ENCODE measurements at places on chromosomes 6 and 20.

DNA sequence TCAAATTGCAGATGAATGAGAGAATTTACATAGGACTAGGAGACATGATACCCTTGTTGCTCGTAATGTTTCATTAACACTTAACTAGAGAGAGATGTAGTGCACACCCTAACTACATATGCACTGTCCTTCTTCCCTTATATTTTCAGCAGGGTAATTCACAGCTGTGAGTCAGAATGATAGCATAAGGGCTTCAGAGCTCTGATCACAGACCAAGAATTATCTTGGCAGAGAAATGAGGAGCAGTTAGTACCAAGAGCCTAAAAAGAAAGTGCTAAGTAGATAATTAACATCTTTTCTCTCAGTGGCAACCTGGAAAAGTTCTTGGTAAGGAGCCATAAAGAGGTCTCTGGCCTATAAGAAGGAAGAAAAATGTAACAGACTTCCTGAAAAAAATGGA lies 35.8 kb downstream of the GRIK2 start:
- no peak for DNase-seq

GRCh38 chr20:40562031-40562430 lies 127.0 kb downstream of the MAFB start:
- peak; percentile 1 for DNase-seq

GRCh38 chr6:80438772-80439171 lies 332.3 kb downstream of the BCKDHB start:
- DNase-seq = no peak

GRCh38 chr6:43926634-43927531 lies 156.9 kb downstream of the VEGFA start:
- no peak for DNase-seq

GRCh38 chr6:73516514-73517489 lies 4.0 kb downstream of the EEF1A1 start:
- no peak for DNase-seq

GRCh38 chr20:2227861-2228260 lies 67.9 kb upstream of the TGM3 start:
- no peak for DNase-seq

DNA sequence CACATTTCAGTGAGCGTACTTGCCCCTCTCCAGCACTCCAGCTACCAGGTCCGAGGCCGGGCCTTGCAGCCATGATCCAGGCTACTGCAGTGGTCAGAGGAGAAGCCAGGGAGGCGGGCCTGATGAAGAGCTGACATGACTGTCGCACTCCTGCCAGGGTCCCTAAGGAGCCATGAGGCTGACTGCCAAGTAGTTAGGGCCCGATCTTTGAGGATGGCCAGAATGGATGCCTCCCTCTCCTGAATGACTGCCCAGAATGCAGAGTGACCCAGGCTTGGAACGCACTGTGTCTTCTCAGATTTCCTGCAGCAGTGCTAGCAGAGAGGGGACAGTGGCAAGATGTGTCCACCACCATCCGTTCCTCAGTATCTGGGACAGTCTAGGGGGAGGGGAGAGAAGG lies 24.7 kb upstream of the LRFN2 start:
- no peak for DNase-seq

- no peak for DNase-seq
Measured at GRCh38 chr20:542777-543368, 717 bp downstream of the CSNK2A1 start.

DNA sequence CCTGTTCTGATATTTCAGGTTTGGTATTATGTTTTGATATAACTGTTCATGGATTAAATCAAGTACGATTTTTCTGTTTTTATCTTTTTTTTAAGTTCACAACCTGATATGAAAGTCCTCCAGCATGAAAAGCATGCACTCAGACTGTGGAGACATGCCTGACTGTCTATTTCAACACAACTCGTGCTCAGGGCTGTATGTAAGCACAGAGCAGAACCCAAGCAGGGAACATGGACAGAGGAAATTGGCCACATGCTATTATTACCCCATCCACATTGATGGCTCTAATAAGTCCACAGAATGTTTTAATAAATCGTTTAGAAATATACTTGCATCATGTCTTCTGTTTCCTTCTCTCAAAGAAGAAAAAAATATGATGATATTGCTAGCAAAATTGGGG lies 730.4 kb downstream of the C6orf118 start:
- DNase-seq = no peak

DNA sequence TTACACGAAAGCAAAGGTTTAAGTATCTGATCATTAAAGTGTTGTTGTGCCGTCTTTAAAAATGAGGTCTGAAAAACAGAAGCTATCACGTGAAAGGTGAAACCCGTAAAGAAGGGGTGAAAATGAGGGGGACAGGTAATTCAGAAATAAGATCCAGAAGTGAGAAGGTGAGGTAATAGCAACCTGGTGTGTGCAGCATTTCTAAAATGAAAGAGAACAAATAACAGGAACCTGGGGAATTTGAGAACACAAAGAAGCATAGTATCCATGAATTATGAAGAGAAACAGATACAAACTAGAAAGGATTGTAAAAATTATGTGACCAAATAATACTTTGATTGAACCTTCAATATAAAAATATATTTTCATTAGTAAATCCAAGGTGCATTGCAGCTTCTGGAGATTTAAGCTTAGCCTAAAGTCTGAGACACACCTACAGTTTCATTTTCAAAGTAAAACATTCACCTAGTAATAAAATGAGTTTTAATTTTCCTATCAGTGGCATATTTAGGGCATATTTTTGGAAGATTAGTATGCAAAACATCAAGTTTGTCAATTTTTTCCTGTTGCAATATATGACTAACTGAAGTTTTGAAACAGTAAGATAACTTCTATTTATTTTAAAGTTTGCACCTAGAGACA lies 1.4 kb downstream of the HEY2 start:
- no peak for DNase-seq

DNA sequence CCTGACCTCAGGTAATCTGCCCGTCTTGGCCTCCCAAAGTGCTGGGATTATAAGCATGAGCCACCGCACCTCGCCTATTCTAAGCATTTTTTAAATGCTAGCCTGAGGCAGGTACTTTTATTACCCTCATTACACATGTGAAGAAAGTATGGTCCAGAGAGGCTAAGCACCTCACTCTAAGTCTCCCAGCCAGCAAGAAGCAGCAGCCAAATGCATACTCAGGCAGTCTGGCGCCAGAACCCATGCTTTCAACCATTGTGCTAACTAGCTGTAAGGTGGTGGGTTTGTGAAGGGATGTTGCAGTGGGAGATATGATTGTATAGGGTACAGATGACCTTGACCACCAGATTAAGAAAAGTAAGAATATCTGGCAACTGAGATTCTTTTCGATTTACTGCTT lies 26.1 kb upstream of the RIPOR2 start:
- no peak for DNase-seq

GRCh38 chr6:139779988-139780774 lies 405.7 kb upstream of the CITED2 start:
- DNase-seq = no peak

DNA sequence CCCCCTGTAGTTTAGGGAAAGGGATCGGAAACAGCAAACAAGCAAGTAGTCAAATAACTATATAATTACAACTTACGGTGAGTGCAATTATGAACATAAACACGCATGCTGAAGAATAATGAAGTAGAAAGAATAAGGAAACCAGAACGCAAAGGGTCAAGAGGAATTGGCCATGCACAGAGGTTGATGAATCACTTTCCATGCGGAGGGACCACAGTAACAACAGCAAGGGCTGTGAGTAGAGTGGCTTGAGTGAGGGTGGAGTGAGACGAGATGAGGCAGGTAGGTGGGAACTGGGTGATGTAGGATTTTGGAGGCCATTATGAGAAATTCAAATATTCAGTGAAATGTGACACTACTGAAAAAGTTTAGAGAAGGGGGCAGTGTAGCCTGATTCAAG lies 112.2 kb upstream of the LAMP5 start:
- no peak for DNase-seq

- DNase-seq = no peak
Measured at GRCh38 chr20:40279390-40279789, 409.6 kb downstream of the MAFB start.

GRCh38 chr6:84172574-84172973 lies 54.9 kb downstream of the CEP162 start:
- DNase-seq = no peak

- no peak for DNase-seq
Measured at GRCh38 chr6:43983632-43984031, 143.6 kb downstream of the MRPL14 start.

DNA sequence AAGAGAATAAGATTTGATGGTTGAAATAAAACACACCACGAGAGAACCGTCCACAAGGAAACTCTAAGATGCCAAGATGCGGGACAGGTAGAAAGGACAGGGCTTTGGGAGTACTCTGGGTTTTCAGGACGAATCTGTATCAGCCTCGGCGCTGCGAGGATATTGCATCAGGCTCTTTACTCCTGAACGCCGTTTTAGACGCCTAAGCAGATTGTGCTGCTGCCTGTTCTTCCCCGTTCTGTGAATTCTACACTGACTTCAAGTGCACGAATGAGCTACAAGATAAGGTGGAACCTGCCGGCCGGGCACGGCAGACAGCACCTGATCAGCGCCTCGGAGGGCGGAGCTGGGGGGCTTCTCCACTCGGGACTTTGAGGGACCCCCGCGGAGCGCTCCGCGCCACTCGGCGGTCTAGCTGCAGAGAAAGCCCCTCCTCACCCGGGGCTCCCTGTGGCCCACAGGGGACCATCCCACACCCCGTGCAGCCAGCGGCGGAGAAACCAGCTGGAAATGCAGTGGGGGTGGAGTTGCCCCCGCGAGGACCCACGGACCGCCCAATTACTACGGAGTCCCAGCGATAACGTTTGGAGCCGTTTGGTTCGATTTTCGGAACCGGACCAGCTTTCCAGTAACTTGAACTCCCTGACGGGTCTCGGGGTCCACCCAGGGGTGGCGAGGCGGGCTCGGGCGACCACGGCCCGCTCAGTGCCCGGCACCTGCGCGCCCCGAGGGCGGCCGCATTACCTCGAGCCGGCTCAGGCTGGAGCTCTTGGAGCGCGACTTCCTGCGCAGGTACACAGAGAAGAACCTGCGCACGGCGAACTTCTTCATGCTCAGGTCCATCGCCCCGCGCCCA lies 646 bp downstream of the RPS6KA2 start:
- peak; percentile 12 for DNase-seq

- no peak for DNase-seq
Measured at GRCh38 chr6:167987396-167988153, 9.9 kb upstream of the KIF25 start.

DNA sequence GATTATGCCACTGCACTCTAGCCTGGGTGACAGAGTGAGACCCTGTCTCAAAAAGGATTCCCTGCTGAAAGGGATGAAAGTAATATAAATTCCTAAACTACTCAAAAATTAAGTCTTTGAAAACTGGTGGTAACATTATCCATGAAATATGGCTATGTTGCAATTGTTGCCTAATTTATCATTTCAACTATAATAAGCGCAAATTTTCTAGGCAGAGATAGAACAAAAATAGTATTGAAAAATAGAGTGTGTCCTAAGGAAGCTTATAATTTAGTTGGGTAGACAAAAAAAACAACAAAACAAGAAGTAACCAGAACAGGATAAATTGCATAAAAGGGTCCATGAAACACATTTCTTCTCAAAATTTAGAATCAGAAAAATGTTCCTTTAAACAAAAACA lies 68.0 kb downstream of the FKBP5 start:
- no peak for DNase-seq

- no peak for DNase-seq
Measured at GRCh38 chr6:127980996-127981395, 80.1 kb upstream of the THEMIS start.

GRCh38 chr6:35140639-35141006 lies 516 bp downstream of the TCP11 start:
- DNase-seq = no peak

DNA sequence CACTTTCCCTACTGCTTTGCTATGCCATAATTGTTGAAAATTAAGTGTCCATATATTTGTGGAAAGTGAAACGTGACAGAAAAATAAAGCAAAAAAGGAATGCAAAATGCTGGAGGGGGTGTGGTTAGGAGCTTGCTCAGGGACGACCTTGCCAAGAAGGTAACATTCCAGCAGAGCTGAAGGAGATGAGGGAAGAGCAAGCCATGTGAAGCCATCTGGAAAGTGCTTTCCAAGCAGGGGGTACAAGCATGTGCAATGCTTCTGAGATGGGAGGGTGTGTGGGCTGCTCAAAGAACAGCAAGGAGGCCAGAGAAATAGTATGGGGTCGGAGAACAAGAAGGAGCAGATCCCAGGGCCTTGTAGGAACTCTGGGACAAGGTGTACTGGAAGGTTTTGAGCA lies 161.7 kb downstream of the ISM1 start:
- DNase-seq = no peak

DNA sequence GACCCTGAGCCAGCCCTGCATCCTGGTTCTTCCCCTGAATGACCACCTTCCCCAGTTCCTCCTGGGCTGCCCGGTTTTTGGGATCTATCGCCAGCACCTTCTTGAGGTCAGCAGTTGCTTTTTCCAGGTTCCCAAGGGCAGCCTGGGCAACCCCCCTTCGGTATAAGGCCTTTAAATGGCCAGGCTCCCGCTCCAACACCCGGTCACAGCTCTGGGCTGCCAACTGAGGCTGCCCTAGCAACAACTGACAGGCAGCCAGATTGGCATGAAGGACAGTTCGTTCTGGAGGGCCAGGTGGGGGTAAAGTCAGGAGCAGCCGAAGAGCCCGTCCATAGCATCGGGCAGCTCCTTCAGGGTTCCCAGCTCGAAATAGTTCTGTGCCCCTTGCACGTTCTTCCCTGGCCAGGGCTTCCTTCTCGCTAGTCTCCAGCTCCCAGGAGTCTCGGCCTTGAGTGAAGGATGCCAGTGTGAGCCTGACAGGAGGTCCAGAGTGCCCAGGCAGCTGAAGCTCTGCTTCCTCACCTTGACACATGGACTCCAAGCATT lies 778 bp upstream of the ATF6B start:
- no peak for DNase-seq

DNA sequence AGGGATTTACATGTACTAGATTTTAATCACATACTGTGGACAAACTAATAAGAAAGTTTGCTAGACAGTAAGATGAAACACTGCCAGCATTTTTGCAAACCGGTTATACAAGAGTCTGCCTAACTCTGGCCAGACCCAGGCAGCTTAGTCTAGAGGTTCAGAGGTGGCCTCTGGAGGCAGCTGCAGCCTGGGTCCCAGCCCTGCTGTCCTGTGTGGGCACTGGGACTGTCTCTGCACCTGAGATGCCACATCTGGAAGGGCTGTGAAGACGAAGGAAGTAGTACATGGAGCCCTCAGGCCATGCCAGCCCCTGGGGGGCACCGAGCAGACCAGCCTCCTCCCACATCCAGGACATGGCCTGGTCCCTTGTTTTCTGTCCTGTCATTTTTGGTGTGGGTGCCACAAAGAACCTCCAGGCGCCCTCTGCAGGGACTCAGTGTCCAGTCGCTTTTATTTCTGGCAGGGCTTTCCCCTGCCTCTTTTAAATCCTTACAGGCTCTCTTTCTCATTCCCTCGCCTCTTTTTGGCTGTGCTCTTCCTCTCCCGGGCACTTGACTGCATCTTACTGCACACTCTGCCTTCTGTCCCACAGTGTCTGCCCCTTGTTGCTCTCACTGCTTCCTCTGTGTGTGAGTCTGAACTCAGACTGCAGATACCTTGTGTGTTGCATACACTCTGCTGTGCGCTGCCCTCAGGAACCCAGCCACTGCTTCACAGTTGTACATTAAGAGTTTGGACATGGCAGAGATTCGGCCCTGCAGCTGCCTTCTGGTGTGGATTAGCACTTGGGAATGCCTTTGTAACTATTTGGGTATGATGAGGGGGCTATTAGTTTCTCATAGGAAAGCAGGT lies 216.7 kb downstream of the ZDHHC14 start:
- DNase-seq = peak; percentile 21

All from CD4-positive, alpha-beta T cell treated with Interleukin-2 at 100 ng/mL for 4 hours (primary cell).